ENCODE measurements at places on chromosomes 2 and 18. TPM values are rescaled to one million over a fixed set of nuclear protein-coding genes. Genes with fewer than 3 reads are reported as not detected.

Gene TRIM54
- not detected for total RNA-seq

Gene IMPACT
- 8.0 TPM for total RNA-seq

Gene STPG4
- not detected for total RNA-seq

Gene ACP1
- 64.7 TPM for total RNA-seq

Gene NDUFV2
- 241 TPM for total RNA-seq

Gene ZNF236
- 3.8 TPM for total RNA-seq

Gene BMP10
- total RNA-seq: not detected

Gene IL36A
- not detected for total RNA-seq

- H3K4me1 ChIP-seq: peaks cover 3% of the 10 kb centered on the region
- H3K36me3 ChIP-seq: no peaks in the 10 kb centered on the region
- H3K4me3 ChIP-seq: no peak overlapping the region
Measured at GRCh38 chr2:189504238-189504637, 63.0 kb downstream of the WDR75 start.

- H3K27me3 ChIP-seq: no peaks in the 10 kb centered on the region
- no peaks in the 10 kb centered on the region for H3K4me1 ChIP-seq
- DNase-seq: no peak
- no peak overlapping the region for H3K27ac ChIP-seq
- H3K4me3 ChIP-seq: no peak overlapping the region
Measured at GRCh38 chr2:9358846-9359245, 64.5 kb downstream of the ITGB1BP1 start.

- H3K27me3 ChIP-seq: no peaks in the 10 kb centered on the region
- no peak for DNase-seq
- H3K4me3 ChIP-seq: no peak overlapping the region
- H3K27ac ChIP-seq: no peak overlapping the region
Measured at GRCh38 chr18:76350134-76351025, 144.7 kb downstream of the ZNF516 start.

DNA sequence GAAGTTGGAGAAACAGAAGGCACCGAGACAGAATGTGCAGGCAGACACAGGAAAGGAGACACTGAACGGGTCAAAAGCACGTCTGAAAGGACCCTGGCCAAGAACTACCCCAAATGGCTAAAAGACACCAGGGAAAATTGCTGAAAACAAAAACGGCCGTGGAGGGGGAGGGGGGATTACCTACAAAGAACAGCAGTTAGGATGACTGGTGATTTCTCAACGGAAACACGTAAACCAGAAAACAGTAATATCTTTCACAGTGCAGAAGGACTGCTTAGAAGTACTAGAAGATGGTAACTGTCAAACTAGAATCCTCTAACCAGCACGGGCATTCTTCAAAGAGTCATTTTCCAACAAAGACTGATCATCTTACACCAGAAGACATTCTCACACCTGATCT lies 142.6 kb downstream of the HDAC4 start:
- H3K36me3 ChIP-seq: no peaks in the 10 kb centered on the region
- no peaks in the 10 kb centered on the region for H3K27me3 ChIP-seq
- no peak overlapping the region for H3K4me3 ChIP-seq

- H3K4me3 ChIP-seq: no peak overlapping the region
- H3K4me1 ChIP-seq: peaks cover 5% of the 10 kb centered on the region
- no peaks in the 10 kb centered on the region for H3K27me3 ChIP-seq
- H3K36me3 ChIP-seq: peaks cover 4% of the 10 kb centered on the region
Measured at GRCh38 chr18:9594823-9595596, 19.3 kb downstream of the PPP4R1 start.

DNA sequence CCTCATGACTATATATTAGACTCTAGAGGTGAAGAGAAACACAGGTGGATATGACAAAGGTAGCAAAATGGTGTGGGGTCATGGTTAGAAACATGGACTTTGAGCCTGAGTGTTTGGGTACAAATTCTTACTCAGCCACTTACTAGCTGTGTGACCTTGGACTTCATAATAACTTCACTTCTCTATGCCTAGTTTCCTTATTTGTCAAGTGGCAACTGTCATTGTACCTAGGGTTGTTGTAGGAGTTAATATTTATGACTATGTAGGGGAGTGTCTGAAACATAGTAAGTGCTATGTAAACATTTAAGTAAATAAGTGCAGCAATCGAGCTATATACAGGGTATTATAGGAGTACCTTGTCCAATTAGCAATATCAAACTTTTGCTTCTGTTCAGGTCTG lies 49.7 kb upstream of the RAPH1 start:
- no peak for DNase-seq
- H3K27me3 ChIP-seq: no peaks in the 10 kb centered on the region
- no peak overlapping the region for H3K4me3 ChIP-seq
- no peak overlapping the region for H3K27ac ChIP-seq
- no peaks in the 10 kb centered on the region for H3K36me3 ChIP-seq

DNA sequence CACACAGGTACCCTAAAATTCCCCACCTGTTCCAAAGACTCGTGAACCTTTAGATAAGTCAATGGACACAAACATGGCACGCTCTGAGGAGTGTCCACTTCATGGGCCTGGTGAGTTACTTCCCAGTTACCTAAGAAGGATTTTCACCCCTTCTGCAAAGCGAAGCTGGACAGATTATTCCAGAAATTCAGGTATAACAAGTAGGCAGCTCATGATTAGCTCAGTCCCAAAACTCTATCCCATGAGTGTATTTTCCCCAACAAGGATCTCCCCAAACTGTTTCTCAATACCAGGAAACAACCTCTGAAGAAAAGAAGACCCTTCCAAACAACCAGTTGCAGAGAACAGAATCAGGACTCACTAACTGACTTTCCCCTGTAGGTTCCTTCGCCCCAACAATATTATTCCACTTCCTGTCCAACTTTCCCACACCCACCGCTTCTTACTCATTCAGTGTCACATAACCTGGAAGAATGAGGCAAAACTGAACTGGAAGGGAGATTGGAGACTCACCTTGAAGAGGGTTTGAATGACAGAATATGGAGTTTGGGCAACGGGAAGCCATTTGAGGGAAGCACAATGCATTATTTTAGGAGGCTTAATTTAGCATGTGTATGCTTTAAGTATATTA lies 120.1 kb downstream of the ANTXR1 start:
- H3K4me1 ChIP-seq: peaks cover under 1% of the 10 kb centered on the region
- no peak overlapping the region for H3K4me3 ChIP-seq
- no peak overlapping the region for H3K27ac ChIP-seq
- DNase-seq: no peak

DNA sequence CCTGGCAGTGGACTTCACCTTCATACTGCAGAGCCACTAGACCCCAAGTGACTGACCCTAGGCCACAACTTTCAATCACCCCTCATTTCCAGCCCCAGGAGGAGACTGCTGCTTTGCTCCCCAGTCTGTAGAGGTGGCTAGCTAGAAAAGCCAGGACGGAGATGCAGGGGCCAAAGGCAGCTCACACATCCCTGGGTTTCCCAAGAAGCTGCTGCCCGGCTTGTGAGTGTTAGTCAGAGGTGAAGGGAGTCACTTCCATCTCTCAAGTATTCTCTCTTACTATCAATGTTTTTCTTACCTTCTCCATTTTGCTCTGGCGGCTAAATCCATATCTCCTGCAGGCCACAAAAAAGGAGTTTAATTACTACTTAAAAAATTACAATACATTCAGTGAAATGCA lies 36.2 kb downstream of the CCDC93 start:
- no peak overlapping the region for H3K4me3 ChIP-seq
- no peaks in the 10 kb centered on the region for H3K4me1 ChIP-seq
- H3K27ac ChIP-seq: no peak overlapping the region
- H3K27me3 ChIP-seq: no peaks in the 10 kb centered on the region
- H3K36me3 ChIP-seq: peaks cover 75% of the 10 kb centered on the region

- H3K27ac ChIP-seq: peak overlapping the region; percentile 34
- no peak overlapping the region for H3K4me3 ChIP-seq
- H3K27me3 ChIP-seq: peaks cover 10% of the 10 kb centered on the region
Measured at GRCh38 chr18:62999392-62999791, 284.1 kb downstream of the PHLPP1 start.

DNA sequence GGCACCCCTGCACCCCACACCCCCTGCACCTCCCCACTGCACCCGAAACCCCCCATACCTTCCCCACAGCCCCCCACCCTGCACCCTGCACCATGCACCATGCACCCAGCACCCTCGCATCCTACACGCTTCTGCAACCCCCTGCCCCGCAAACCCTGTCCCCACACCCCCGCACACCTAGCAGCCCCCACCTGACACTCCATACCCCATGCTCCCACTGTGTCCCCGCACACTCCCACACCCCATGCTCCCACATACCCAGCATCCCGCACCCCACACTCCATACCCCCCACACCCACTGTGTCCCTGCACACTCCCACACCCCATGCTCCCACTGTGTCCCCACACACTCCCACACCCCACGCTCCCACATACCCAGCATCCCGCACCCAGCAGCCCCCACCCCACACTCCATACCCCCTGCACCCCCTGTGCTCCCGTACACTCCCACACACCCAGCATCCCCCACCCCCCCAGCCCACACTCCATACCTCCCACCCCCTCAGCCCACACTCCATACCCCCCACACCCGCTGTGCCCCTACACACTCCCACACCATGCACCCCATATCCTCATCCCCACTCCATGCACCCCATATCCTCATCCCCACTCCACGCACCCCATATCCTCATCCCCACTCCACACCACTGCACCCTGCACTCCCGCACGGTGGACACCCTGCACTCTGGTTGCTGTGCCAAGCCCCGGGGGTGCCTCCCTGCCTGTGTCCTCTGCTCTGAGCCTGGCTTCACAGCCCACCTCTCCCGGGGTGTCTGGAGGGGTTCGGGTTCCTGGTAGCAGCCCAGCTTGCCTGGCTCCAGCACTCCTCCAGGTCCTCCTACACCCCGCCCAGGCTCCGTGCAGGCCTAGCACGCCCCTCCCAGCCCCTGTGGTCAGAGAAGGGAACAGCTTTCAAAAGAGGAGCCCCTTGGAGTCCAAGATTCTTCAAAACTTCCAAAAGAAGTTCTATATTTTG lies 93.9 kb upstream of the CTDP1 start:
- DNase-seq: no peak

DNA sequence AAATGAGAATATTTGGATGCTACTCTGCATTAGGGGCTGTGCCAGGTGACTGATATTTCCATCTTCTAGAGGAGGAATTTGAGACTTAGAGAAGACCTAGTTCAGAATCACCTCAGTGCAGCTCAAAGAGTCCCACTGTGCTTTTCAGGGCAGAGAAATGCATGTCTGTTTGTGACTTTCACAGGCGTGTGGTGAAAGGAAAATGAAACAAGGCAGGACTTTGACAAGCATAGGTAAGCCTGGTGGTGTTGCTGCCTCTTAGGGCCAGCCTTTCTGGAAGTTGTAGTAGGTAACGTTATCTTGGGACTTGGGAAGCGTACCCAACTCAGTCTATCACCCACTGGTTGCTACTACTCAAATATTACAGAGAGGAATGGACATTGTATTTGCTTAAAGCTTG lies 2.6 kb downstream of the GPR39 start:
- H3K27ac ChIP-seq: peak overlapping the region; percentile 13
- no peak for DNase-seq
- H3K36me3 ChIP-seq: no peaks in the 10 kb centered on the region
- H3K4me1 ChIP-seq: peaks cover 31% of the 10 kb centered on the region
- H3K4me3 ChIP-seq: peak overlapping the region; percentile 50

GRCh38 chr2:162556996-162557395 lies 213.1 kb downstream of the GCA start:
- DNase-seq: no peak
- H3K27me3 ChIP-seq: no peaks in the 10 kb centered on the region
- no peaks in the 10 kb centered on the region for H3K36me3 ChIP-seq
- no peak overlapping the region for H3K4me3 ChIP-seq
- no peak overlapping the region for H3K27ac ChIP-seq

- no peaks in the 10 kb centered on the region for H3K27me3 ChIP-seq
- H3K4me3 ChIP-seq: no peak overlapping the region
- H3K27ac ChIP-seq: no peak overlapping the region
- H3K36me3 ChIP-seq: no peaks in the 10 kb centered on the region
- H3K4me1 ChIP-seq: no peaks in the 10 kb centered on the region
- DNase-seq: no peak
Measured at GRCh38 chr2:236768393-236769140, 198.9 kb downstream of the ACKR3 start.

DNA sequence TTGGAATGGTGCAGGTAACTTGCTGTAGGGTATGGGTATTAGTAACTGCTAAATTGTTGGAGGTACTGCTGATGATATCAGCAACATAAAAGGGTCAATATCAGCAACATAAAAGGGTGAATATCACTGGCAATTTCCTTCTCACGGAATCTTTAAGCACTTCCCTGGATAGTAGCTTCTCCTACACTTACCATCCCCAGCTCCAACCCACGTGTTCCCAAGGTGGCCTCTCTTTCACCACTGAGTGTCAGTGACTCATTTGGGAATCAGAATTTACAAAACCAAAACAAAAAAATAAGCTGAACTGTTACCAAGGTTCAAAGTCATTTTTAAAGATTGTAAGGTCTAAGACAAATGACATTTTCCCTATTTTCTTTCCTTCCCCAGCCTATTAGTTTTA lies 70.8 kb downstream of the LRP2 start:
- DNase-seq: no peak
- no peak overlapping the region for H3K4me3 ChIP-seq
- no peaks in the 10 kb centered on the region for H3K4me1 ChIP-seq
- no peak overlapping the region for H3K27ac ChIP-seq
- H3K36me3 ChIP-seq: no peaks in the 10 kb centered on the region

- peaks cover 6% of the 10 kb centered on the region for H3K36me3 ChIP-seq
- H3K4me3 ChIP-seq: no peak overlapping the region
- H3K27me3 ChIP-seq: no peaks in the 10 kb centered on the region
- no peak for DNase-seq
Measured at GRCh38 chr2:159462201-159462785, 154.1 kb downstream of the BAZ2B start.
